NCI-H524 (cell line): ENCODE measurements at places on chromosomes 13 and 19.

DNA sequence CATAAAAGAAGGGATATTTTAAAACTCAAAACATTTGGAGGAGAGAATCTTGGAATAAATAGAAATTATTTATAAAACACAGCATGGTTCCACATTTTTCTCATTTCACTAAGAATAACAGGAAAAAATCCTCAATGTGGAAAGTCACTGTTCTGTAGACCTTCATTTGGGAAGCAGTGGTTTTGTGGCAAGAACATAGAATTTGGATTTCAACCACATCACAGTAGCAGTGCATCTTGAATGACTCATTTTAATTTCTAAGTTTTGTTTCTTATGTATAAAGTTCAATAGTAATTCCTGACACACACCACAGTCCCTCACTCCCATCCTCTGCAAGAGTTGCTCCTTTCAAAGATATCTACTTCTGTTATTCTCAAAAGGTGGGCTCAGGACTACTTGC, 264.0 kb downstream of the ENOX1 start:
- no peak for DNase-seq

DNA sequence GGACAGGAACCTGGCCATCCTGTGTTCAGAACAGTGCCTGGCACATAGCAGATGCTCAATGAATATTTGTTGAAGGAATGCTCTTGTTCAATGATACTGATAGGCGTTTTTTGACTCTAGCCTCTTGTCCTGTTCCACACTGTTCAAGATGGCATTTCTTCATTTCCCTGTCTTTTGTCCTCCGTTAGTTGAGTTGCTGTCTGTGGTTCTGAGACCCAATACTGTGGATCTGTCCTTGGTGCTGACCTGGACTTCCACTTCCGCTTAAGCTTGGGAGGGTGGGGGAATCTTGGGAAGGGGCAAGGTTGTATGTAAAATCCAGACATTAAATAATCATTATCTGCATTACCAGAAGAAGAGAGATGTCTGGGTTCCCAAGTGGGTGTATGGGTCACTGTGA, 8.3 kb upstream of the KCNN4 start:
- no peak for DNase-seq

GRCh38 chr19:5321851-5322681, 18.5 kb downstream of the PTPRS start:
- DNase-seq = peak; percentile 16

GRCh38 chr19:5147978-5148793, 179.3 kb downstream of the KDM4B start:
- DNase-seq = no peak

GRCh38 chr13:44489751-44490150, 86.4 kb downstream of the TSC22D1 start:
- DNase-seq = no peak

DNA sequence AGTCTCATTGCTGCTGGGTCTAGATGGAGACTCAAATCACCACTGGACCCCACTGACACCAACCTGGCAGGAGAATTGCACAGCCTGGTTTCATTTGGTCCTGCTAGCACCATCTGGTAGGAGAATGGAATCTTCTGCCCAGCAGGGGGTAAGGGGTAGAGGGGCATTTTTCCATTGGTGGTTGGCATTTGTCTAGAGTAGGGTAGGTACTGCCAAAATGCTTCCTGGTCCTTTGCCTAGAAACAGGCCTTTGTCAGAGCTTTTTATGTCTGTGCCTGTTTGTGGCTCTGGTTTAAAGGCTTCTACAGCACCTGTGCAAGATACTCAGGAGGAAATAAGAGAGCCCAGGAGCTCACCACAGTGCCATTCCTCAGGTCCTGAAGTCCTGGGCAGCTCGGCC, 121.3 kb downstream of the KCTD12 start:
- DNase-seq = no peak

- no peak for DNase-seq
Measured at GRCh38 chr13:90500569-90500968, 846.9 kb upstream of the MIR17HG start.

- DNase-seq = no peak
Measured at GRCh38 chr13:113421673-113422270, 31.5 kb downstream of the ADPRHL1 start.

- no peak for DNase-seq
Measured at GRCh38 chr13:73808318-73808717, 325.9 kb downstream of the KLF12 start.

DNA sequence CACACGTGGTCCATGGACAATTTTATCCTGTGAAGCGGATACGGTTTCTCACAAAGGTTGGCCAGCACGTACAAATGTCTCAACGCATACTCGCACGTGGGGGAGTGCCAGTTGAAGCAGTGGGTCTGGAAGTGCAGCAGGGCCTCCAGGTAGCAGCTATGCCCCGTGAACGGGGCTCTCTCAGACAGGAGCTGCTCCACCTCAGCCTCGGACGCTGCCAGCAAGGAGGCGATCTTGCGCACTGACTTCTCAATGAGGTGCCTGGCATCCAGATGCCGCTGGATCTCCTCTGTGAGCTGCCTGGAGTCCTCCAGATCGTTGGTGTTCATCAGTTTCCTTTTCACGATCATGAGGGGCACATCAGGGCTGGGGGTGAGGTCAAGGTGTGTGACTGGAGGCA, 2272.0 kb downstream of the PCDH9 start:
- DNase-seq = no peak
